ENCODE measurements at places on chromosomes 12 and 14.

DNA sequence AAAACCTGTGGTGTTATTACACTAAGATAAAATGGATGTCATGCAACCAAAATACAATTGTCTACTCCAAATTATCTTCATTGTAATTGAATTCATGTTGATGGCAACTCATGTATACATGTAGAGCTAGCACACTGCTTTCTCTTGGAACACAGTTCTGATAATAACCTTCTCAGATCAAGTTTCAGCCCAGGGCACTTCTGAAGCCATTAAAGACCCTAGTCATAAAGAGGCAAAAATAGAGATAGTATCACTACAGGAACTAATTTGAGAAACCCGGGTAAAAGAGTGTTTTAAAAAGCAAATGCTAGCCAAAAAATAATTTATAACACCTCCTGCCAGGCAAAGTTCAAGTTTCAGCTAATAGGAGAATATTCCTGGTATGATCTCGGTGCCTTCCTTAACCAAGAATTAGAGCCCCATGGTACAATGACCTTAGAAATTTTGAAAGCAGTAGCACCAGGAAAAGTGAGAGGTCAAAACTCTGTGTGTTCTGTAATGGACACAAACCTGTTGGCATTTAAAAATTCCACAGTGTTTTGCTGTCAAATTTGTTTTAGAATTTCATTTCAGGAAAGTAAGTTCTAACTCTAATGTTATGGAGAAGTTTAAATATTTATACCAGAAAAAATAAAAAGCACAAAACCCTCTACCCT is 105.0 kb upstream of the FRMD6 start:
- peak; percentile 59 for DNase-seq

GRCh38 chr14:61104358-61104757 is 123.3 kb downstream of the SLC38A6 start:
- DNase-seq: no peak

DNA sequence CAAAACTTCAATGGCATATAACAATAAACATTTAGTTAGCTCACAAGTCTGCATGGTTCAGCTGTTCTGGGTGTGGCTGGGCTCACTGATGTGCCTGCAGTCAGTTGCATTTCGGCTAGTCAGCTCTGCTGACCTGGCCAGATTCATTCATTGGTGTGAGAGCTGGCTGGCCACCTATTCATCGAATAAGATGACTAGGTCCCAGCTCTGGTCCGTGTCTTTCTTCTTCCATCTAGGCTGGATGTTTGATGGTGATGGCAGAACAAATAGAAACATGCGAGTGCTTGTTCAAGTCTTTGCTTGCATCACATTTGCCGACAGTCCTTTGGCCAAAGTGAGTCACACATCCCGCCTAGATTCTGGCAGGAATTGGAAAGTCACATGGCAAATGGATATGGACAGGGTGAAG is 203.3 kb upstream of the CRY1 start:
- DNase-seq: no peak

GRCh38 chr14:23916004-23916403 is 37.6 kb upstream of the DHRS4 start:
- DNase-seq: no peak

DNA sequence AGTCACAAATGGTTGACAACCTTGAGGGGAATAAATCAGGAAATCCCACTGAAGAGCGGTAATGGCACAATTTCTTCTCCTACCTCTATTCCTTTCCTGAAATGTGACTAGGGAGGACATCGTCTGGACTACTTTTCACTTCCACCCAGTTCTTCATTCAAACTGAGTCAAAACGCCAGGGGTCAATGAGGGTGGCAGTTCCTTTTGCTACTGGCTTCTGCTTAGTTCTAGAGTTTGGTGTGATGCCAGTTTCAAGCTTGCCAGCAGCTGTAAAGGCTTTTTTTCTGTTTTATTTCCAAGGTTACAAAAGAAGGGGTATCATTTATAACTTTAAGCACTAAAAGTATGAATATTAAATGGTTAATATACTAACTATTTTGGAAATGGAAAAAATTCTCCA is 286.5 kb downstream of the SOX5 start:
- DNase-seq: no peak

DNA sequence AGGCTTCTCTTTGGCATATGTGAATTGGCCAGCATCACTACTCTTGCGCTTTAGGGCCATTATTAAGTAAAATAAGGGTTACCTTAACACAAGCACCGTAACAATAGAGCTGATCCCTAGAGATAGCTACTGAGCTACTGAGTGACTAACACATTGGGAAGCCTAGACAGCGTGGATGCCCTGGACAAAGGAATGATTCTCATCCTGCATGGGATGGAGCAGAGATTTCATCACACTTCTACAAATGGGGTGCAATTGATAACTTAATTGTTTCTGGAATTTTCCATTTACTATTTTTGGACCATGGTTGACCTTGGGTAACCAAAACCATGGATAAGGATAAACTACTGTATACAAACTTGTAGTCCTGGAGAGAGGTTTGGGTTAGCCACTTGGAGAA is 57.1 kb downstream of the FBXO34 start:
- no peak for DNase-seq

DNA sequence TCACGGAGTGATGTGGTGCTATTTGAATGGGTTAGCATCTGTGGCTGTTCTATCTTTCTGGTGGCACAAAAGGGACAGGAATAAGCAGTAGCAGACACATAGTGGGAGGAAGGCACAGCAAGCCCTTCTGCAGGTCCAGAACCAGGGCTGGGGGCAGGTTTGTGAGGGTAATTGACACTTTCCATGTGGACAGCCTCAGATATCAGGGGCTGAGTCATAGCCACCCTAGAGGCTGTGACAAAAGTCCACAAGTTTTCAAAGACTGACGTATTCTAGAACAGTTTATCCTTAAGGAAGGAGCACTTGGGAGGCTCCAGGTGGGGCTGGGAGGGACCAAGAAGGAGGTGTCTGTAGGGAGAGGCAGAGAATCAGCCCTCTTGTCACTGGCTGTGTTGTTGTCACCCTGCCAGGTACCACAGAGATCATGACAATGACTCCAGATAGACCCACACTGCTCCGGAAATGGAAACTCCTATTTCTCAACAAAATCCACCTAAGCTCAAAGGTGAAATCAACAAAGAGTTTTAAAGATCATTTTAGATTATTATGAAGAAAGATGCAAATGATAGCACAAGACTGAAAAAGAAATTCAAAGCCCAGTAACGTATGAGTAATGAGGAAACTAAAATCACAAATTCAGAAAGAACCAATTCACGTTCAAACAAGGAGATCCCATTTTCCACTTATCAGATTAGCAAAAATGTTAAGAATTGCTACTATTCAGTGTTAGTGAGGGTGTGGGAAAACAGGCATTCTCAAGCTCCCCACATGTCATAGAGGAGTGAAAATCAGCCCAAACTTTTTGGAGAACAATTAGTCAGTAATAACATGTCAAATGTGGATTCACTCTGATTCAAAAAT is 48.3 kb downstream of the NFKBIA start:
- no peak for DNase-seq

- DNase-seq: peak; percentile 82
Observed at GRCh38 chr12:2691006-2691344, 103.8 kb upstream of the FKBP4 start.

- DNase-seq: no peak
Observed at GRCh38 chr14:101463566-101464171, 97.6 kb upstream of the DIO3 start.

DNA sequence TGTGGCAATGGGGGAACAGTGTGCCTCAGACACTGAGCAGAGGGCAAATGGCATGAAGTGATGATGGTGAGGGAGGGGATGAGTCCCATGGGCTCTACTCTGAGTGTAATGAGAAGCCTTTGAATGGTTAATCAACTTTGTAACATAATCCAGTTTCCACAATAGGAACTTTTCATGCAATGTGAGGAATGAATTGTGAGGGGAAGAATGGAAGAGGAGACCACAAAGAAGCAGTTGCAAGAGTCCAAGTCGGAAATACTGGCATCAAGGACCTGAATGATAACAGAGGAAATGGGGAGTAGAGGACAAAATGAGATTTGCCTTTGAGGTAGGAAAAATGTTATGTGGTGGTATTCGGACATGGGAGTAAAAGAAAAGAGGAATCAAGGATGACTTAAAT is 476.9 kb upstream of the PRICKLE1 start:
- DNase-seq: no peak

- DNase-seq: no peak
Observed at GRCh38 chr12:52300796-52301691, 9.7 kb upstream of the KRT81 start.

DNA sequence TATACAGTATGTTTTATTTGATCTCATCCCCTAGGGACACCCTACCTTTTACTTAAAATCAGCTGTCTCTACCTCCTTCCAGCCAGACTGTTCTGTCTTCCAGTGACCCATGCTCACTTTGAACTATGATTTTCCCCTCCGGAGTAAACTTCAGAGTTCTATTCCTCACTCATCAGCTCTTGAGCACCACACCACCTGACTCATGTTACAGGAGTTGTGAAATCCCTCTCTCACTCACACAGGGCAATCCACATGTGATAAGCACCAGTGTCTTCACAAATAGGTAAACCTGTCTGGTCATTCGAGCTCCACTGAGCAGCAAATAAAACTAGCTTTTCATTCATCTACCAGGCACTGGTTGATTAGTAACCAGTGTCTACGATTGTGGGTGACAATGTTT is 177.3 kb upstream of the BMP4 start:
- DNase-seq: no peak

- no peak for DNase-seq
Observed at GRCh38 chr12:52035190-52035589, 16.1 kb upstream of the NR4A1 start.

GRCh38 chr14:99660006-99660566 is 15.2 kb downstream of the HHIPL1 start:
- DNase-seq: peak; percentile 53

- no peak for DNase-seq
Observed at GRCh38 chr12:113837084-113837483, 129.0 kb downstream of the RBM19 start.

GRCh38 chr14:34335968-34336367 is 126.1 kb downstream of the SPTSSA start:
- DNase-seq: no peak

DNA sequence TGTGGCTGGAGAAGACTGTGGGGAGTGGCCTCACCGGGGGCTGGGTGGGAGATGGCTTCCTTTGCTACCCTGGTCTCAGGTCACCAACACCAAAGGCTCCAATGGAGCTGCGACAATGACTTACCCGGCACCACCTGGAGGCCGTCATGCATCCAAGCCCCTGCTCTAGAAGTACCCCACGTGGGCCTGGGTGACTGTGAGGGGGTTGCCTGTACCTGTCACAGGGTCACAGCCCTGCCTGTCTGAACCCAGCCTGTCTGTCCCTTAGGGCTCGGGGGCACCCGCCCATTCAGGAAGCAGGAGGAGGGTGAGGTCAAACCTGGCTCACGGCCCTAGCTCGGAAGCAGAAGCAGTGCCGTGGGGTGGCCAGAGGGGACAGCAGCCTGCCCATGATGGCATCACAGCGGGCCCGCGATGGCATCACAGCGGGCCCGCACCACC is 18.9 kb downstream of the ABCB9 start:
- no peak for DNase-seq

GRCh38 chr12:49543914-49544815 is 5.3 kb downstream of the KCNH3 start:
- DNase-seq: no peak

DNA sequence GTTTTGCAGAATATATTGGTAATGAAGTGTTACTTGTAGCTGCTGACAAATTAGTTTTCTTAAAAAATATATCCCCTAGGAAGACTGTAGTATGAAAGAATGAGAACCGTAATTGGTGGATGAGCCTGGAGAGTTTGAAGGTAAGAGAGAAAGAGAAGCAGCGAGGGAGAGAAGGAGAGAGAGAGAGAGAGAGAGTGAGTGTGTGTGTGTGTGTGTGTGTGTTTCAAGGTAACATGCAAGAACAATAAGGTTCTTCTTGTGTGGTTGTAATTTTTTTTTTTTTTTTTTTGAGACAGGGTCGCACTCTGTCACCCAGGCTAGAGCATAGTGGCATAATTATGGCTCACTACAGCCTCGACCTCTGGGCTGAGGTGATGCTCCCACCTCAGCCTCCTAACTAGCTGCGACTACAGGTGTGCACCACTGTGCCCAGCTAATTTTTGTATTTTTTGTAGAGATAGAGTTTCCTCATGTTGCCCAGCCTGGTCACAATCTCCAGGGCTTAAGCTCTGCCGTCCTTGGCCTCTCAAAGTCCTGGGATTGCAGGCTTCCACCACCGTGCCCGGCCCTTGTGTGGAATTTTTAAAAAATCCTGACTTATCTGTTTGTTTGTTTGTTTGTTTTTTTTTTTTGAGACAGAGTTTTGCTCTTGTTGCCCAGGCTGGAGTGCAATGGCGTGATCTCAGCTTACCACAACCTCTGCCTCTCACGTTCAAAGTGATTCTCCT is 73.7 kb downstream of the RASSF3 start:
- no peak for DNase-seq

DNA sequence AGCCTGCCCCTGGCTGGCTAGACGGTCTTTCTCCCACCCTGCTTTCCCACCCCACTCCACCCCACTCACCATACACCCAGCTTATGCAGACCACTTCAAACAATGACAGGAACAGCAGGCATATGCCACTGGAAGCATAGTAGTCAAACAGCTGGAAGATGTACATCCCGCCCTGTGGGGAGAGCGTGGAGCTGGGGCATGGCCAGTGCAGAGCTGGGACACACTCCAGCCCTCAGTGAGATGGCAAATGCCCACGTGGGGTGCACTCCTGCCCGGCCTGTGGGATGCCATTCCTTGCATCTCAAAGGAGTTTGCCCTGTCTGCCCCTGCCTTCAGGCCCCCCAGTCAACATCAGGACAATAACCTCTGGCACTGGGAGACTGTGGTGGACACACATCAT is 18.8 kb downstream of the SLC6A12 start:
- no peak for DNase-seq

DNA sequence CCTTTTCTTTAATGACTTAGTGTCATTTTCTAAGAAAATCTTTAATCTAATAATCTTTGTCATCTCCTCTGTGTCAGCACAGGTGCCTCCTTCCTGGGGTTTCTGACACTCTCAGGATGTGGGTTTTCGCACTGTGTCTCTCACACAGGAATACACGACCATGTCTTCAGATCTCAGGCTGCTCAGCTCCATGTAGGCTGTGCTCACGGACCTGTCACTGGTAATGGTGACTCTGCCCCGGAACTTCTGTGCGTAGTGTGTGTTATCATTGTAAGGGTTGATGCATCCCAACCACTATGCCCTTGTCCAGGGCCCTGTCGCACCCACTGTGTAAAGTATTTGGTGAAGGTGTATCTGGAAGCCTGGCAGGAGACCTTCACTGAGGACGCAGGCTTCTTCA is 647.8 kb downstream of the TMEM121 start:
- DNase-seq: no peak

DNA sequence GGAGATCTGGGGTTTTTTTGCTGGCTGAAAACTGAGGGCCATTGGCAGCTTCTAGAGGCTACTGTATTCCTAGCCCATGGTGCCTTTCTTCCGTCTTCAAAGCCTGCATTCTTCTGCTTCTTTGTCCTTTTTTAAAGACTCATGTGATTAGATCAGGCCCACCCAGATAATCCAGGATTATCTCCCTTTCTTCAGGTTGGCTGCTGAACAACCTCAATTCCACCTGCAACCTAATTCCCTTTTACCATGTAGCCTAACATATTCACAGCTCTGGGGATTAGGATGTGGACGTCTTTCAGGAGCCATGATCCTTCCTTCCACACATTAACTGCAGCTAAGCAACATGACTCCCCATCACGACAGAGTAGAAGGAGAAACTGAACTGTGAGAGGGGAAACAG is 985.5 kb downstream of the DIO2 start:
- DNase-seq: no peak

- DNase-seq: peak; percentile 98
Observed at GRCh38 chr12:27733052-27733656, 22.5 kb downstream of the MRPS35 start.

GRCh38 chr12:90216815-90217214 is 508.2 kb upstream of the ATP2B1 start:
- no peak for DNase-seq
